ENCODE measurements at places on chromosomes 4 and X.

DNA sequence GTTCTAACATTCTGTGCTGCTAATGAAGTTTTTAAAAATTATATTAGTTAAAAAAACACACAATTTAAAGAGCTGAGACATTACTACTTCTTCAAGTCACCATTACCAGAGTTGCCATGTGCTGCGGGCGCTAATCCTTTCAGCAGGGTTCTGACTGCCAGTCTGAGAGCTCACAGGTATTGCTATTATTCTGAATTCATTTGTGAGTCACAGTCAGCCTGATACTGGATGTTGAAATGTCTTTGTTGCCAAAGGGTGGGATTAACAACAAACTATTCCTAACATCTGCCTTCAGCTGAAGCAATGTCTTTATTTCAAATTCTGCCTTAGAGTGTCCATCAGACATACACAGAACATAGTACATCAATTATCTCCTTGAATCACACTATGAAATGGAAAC is 197.1 kb upstream of the FGF13 start:
- DNase-seq, result no peak
- H3K27ac ChIP-seq, result no peak overlapping the region
- H3K27me3 ChIP-seq, result no peaks in the 10 kb centered on the region
- no peaks in the 10 kb centered on the region for H3K36me3 ChIP-seq
- H3K4me3 ChIP-seq, result no peak overlapping the region

DNA sequence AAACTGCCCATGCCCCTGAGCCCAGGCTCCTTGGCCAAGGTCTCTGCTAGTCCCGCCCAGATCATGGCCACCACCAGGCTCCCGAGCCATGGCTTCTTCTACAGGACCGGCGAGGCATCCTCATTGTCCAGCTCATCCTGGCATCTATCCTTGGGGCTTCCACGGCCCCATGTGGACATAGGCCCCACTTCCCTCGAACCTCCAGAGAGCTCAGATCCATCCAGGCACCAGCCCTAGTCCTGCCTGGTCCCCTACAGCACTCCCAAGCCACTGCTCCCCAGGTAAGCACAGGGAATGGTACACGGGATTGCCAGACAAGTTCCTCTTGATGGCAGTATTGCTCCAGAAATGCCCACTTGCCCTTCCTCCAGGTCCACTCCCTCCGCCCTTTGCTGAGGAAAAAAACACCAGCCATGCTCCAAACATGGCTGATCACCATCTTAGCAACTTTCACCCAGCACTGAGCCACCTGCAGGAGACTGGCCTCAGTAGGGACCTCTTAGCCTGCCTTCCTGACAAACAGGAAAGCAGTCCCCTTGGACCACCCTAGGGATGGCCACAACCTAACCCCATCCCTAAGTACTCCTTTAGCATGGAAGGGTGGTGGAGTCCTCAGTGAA is 272.1 kb upstream of the AGTR2 start:
- no peaks in the 10 kb centered on the region for H3K27me3 ChIP-seq
- H3K36me3 ChIP-seq, result no peaks in the 10 kb centered on the region
- DNase-seq, result no peak
- no peak overlapping the region for H3K27ac ChIP-seq
- no peaks in the 10 kb centered on the region for H3K4me1 ChIP-seq

DNA sequence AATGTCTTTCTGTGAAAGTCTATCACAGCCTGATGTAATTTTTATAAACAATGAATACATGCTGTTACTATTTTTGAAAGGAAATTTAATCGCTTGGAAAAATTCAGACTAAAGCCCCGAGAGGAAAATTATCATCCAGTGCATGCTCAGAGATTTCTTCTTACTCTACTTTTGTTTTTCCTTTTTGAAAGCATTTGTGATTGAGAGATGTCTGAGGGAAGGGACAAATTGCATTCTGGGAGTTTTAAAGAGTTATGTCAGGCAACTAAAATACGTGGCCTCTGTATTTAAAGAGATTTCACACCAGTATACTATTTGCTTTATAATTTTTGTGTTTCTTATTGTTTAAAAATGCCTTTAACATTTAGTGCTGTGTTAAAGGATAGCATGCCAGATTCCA is 1.4 kb upstream of the ZFX start:
- peaks cover 54% of the 10 kb centered on the region for H3K4me1 ChIP-seq
- H3K4me3 ChIP-seq, result peak overlapping the region; percentile 75
- H3K36me3 ChIP-seq, result peaks cover 17% of the 10 kb centered on the region
- H3K27ac ChIP-seq, result peak overlapping the region; percentile 90
- no peaks in the 10 kb centered on the region for H3K27me3 ChIP-seq
- DNase-seq, result no peak

DNA sequence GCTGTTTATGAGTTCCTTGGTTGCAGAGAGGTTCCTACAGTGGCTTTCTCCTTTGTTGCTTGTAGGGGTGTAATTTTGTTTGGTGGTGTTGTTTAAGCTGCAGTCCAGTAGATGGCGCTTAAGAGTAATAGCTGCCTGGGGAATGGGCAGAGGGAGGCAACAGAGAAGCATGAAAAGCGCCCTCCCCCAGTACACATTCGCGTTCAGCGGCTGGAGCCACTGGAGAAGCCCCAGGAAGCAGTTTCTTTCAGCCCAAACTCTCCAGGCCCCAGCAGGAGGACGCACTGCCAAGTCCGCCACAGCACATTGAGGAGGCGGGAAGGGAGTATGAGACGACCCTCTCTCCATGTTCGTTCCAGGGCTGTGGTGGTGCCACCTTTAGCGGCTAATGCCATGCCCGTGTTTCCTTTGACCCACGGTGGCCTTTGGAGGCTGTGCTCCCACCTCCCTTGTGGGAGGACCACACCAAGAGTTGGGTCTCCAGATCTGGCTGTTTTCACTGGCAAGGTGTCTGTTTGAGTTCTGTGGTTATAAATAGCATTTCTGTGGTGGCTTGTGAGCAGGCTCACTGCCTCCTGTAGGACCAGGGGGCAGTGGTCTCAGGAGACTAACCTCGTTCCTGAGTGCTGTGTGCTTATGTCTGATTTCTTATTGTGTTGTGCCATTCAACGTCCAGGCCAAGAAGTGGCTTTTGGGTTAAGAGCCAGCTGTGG is 252.3 kb downstream of the ARHGAP10 start:
- H3K4me3 ChIP-seq, result no peak overlapping the region
- H3K36me3 ChIP-seq, result peaks cover 1% of the 10 kb centered on the region
- peak; percentile 4 for DNase-seq

DNA sequence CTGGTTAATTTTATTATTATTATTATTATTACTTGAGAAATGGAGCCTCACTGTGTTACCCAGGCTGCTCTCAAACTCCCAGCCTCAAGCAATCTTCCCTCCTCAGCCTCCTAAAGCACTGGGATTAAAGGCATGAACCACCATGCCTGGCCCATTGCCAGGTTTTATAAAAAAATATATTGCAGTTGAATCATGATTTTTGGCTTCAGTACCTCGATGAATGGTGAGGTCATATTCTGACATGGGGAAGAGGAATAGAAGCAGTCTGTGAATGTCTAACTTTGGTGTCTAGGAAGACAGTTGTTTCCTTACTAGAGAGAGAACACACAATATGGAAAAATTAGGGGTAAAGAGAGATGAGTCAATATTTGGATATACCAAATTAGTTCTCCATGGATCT is 32.0 kb downstream of the CCSER1 start:
- H3K27ac ChIP-seq, result no peak overlapping the region
- no peak overlapping the region for H3K4me3 ChIP-seq
- H3K4me1 ChIP-seq, result no peaks in the 10 kb centered on the region

- peak; percentile 54 for DNase-seq
- H3K4me3 ChIP-seq, result no peak overlapping the region
- H3K27me3 ChIP-seq, result no peaks in the 10 kb centered on the region
- no peak overlapping the region for H3K27ac ChIP-seq
- peaks cover 9% of the 10 kb centered on the region for H3K4me1 ChIP-seq
Observed at GRCh38 chr4:244471-244870, 60.8 kb downstream of the ZNF732 start.

- no peak for DNase-seq
Observed at GRCh38 chrX:74931214-74931613, 6.0 kb upstream of the NEXMIF start.

DNA sequence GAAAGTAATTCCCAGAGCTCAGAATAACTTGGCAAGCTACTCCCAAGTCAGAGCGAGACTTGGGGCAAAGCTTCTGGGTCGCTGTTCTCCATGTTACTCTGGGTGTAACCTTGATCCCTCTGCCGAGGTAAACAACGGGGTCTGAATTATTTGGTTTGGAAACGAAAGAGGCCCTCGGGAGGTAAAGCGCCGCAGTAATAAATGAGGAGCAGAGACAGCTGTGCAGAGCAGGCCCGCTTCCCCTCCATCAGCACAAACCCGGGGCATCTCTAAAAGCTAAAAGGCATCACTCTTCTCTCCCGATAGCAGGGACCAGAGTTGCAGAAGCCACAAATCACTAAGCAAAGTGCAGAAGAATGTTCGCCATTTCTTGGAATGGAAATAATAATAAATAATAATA is 561.5 kb downstream of the BCOR start:
- no peaks in the 10 kb centered on the region for H3K36me3 ChIP-seq
- peaks cover 8% of the 10 kb centered on the region for H3K27me3 ChIP-seq
- no peak overlapping the region for H3K27ac ChIP-seq
- H3K4me1 ChIP-seq, result peaks cover 9% of the 10 kb centered on the region

GRCh38 chr4:150950657-150951288 is 64.3 kb downstream of the LRBA start:
- no peak for DNase-seq
- H3K4me1 ChIP-seq, result peaks cover 53% of the 10 kb centered on the region

DNA sequence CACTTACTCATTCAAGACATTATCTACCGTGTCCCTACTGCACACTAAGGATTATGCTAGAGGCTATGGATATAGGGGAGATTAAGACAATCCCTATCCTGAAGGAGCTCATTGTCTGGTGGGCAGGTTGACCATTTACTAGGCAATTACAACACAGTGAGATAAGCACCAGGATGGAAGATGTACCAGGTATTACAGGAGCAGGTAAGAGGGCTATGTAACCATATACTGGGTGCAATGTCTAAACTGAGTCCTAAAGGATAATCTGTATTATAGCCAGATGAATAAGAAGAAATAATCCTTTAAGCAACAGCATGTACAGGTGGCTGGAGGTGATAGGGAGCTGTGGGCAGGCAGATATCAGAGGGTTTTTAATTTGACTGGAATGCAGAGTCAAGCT is 113.3 kb upstream of the TBC1D9 start:
- no peak for DNase-seq
- no peak overlapping the region for H3K4me3 ChIP-seq
- no peaks in the 10 kb centered on the region for H3K4me1 ChIP-seq
- H3K27ac ChIP-seq, result no peak overlapping the region

DNA sequence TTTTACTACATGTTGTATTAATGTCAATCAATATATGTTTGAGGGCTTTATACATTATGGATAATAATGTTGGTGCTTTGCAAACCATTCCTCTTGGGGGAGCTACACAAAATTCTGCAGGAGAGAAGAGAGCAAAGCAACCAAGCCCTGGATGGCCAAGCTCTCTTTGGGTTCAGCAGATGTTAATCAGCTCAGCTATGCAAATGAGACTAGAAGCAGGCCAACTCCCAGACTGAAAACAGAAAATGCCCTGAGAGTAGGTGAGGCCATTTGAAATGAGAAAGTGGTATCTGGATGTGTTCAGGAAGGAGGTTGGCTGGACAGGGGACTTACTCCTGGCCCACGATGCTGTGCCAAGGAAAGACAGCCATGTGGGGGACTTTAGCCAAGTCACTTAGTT is 387.0 kb downstream of the BCOR start:
- H3K27ac ChIP-seq, result no peak overlapping the region
- H3K4me1 ChIP-seq, result no peaks in the 10 kb centered on the region
- H3K4me3 ChIP-seq, result no peak overlapping the region

GRCh38 chr4:7623468-7623867 is 188.7 kb upstream of the PSAPL1 start:
- H3K27ac ChIP-seq, result no peak overlapping the region
- H3K27me3 ChIP-seq, result peaks cover 11% of the 10 kb centered on the region
- no peak for DNase-seq
- H3K4me3 ChIP-seq, result no peak overlapping the region

DNA sequence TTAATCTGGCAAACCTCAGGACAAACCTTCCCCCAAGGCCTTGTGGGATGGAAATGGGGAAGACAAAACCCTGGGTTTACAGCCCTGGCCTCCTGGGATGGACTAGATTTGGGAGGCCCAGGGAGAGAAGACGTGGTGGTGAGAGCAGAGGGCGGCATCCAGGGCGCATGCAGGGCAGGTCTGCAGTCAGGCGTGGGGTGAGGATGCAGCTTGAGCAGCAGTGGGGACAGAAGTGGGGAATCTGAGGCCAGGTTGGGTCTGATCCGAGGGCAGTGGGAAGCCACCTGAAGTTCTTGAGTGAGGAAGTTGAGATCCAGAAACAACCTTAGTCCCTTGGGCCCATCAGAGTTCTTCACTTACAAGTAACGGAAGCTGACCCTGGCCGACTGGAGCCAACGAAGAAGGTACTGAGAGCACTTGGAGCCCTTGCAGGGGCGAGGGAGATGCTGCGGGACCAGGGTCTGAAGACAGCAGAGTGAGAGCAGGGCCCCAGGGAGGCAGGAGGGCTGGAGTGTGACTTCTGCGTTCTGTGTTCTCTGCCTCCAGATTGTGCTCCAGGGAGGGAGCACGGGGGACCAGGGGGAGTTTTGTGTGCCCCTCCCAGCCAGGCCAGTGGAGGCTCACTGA is 42.0 kb upstream of the GPR78 start:
- peaks cover 2% of the 10 kb centered on the region for H3K27me3 ChIP-seq
- peaks cover under 1% of the 10 kb centered on the region for H3K36me3 ChIP-seq
- peaks cover 2% of the 10 kb centered on the region for H3K4me1 ChIP-seq
- H3K27ac ChIP-seq, result no peak overlapping the region

- no peak for DNase-seq
- H3K4me1 ChIP-seq, result no peaks in the 10 kb centered on the region
- no peak overlapping the region for H3K4me3 ChIP-seq
- H3K27me3 ChIP-seq, result no peaks in the 10 kb centered on the region
- no peak overlapping the region for H3K27ac ChIP-seq
Observed at GRCh38 chrX:73525928-73526690, 36.9 kb upstream of the CHIC1 start.

GRCh38 chr4:40550196-40550595 is 79.5 kb downstream of the RBM47 start:
- no peak for DNase-seq
- H3K36me3 ChIP-seq, result no peaks in the 10 kb centered on the region
- no peaks in the 10 kb centered on the region for H3K27me3 ChIP-seq
- H3K4me3 ChIP-seq, result no peak overlapping the region
- no peak overlapping the region for H3K27ac ChIP-seq
- peaks cover 25% of the 10 kb centered on the region for H3K4me1 ChIP-seq

DNA sequence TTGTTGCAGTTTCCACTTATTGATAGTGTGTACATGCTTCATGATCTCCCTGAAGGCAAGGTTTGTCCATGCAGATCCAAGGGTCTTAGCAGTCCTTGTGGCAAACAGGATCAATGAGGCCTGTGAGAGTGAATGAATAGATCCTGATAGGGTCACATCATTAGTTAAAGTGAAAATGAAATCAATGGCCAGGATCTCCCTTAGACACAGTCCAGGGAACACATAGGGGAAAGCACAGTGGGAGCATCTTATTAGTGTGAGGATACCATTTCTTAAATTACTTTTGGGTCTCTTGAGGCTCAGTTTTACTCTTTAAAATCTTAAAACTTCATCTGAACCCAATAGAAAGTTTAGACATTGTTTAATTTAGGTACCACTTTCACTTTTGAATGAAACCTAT is 59.3 kb downstream of the ARHGAP6 start:
- H3K27ac ChIP-seq, result no peak overlapping the region
- H3K4me1 ChIP-seq, result no peaks in the 10 kb centered on the region
- no peaks in the 10 kb centered on the region for H3K27me3 ChIP-seq
- no peak overlapping the region for H3K4me3 ChIP-seq
- no peaks in the 10 kb centered on the region for H3K36me3 ChIP-seq

GRCh38 chr4:54513204-54513603 is 144.6 kb upstream of the KIT start:
- no peak for DNase-seq
- no peaks in the 10 kb centered on the region for H3K27me3 ChIP-seq
- H3K4me3 ChIP-seq, result no peak overlapping the region

Measured in activated naive CD8-positive, alpha-beta T cell treated with anti-CD3 and anti-CD28 coated beads, Interleukin-2, amount 50 U/mL, for 24 hours (primary cell).